Inflammatory macrophage treated with lipopolysaccharide for 1 hour (primary cell): ENCODE measurements at places on chromosomes 7 and 10.
A peak's percentile ranks its signal among the peaks of the same experiment; 100 is the strongest.

GRCh38 chr7:117283371-117283770, 39.5 kb downstream of the WNT2 start:
- no peak for DNase-seq

- no peak for DNase-seq
These were observed 198.0 kb downstream of the CAMK1D start for GRCh38 chr10:12547301-12547771.

DNA sequence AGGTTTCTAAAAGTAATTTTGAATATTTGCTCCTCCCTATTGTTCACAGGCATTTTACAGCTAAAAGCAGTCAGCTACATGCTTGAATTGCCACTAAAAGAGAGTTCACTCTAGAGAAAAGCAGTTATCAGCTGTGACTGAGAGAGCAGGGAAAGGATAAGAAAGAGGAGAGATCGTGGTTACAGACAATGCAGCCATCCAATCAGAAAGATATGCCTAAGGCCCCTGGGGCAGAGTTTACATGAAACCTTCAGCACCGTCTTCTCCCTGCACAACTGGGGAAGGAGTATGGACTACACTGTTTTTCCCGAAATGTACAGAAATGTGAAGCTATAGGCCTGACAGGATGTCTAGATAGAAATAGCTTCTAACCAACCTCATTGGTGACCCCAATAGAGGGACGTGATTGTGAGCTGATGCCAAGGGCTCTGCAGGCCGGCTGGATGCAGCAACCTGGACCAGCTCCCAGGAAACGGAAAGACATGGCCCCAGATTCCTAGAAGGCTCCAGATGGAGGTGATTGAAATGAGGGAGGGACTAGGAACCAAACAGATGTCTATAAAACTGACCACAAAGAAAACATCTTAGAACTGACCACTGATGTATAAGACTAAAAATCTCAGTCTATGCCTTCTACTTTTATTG, 3.2 kb upstream of the VSTM4 start:
- no peak for DNase-seq

DNA sequence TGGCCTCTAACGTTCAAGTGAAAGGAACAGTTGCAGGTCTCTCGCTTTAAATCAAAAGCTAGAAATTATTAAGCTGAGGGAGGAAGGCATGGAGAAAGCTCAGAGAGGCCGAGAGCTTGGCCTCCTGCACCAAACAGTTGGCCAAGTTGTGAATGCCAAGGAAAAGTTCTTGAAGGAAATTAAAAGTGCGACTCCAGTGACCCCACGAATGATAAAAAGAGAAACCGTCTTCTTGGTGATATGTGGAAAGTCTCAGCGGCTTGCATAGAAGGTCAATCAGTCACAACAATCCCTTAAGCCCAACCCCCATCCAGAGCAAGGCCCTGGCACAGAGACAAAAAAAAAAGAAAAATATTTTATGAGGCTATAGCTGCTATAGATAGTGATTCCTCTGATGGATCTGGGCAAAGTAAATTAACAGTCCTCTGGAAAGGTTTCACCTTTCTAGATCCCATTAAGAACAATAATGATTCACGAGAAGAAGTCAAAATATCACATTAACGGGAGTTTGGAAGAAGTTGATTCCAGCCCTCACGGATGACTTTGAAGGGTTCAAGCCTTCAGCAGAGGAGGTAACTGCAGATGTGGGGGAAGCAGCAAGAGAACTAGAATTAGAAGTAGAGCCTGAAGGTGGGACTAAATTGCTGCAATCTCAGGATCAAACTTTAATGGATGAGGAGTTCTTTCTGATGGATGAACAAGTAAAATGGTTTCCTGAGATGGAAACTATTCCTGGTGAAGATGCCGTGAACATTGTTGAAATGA, 42.5 kb upstream of the INPP5A start:
- DNase-seq = no peak

DNA sequence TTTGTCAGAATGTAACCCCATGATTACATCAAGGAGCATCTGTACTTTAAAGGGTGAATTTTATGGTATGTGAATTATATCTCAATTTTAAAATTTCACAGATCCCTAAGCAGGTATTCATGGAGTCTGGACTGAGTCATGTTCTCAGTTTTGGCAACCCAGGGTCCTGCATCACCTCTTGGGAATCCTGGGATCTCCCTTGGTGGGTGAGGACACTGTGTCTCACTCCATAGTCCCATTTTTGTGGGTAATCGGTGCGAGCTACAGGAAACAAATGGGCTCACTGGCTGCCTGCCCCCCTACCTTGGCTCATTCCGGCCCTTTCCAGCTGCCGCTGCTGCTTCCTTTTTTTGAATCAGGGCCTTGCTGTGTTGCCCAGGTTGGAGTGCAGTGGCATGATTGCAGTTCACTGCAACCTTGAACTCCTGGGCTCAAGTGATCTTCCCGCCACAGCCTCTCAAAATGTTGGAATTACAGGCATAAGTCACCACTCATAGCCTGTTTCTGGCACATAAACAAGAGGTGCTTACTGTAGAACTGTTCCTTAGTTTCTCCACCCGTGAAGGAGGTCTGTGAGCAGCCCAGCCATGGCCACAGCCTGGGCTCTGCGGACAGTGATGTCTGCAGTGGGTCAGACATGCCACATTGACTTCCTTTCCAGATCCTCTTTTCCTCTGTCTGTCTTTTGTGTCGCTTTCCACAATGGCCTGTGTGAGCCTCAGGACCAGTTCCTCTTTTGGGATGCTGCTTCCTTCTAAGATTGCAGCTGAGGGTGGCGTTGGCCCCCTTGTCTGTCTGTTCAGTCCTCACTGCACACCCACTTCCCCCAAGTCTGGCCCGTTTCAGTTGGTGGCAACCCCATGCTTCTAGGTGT, 14.5 kb downstream of the PALD1 start:
- peak; percentile 68 for DNase-seq

- no peak for DNase-seq
These were observed 751.9 kb upstream of the POT1 start for GRCh38 chr7:125681508-125681907.

DNA sequence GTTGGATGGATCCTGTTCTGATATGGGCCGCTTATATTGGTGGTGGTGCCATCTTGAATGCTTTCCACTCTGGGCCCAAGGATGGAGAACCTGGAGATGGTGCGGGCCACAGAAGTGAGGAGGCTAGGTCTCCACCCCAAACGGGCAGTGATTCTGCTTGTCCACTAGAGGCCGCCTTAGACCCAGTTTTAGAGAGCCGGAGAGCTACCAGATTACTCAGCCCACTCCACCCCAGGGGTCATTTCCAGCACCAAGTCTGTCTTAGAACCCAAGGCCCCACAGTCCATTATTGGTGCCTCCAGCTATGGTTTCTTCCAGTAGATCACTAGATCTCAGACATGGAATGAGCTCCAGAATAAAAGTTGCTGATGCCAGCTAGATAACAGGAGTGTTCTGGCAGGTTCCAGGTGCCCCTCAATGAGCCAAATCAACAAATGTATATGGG, 11.8 kb upstream of the CAMK2G start:
- peak; percentile 71 for DNase-seq

DNA sequence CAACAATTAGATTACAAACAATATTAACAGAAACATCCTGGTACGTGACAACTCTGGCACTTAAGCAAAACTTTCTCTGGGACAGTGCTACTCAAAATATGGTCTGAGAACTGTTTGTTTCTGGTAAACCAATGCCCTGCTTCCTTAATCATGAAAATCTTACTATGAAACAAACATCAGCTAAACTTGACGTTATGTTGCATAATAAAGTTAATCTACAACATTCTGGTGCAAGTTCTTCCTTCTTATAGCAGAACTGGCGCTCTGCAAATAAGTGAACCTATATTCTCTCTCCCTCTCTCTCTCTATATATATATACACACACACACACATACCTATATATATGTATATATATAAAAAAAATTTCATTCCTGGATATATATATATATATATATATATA, 7.8 kb downstream of the C7orf33 start:
- DNase-seq = peak; percentile 38

DNA sequence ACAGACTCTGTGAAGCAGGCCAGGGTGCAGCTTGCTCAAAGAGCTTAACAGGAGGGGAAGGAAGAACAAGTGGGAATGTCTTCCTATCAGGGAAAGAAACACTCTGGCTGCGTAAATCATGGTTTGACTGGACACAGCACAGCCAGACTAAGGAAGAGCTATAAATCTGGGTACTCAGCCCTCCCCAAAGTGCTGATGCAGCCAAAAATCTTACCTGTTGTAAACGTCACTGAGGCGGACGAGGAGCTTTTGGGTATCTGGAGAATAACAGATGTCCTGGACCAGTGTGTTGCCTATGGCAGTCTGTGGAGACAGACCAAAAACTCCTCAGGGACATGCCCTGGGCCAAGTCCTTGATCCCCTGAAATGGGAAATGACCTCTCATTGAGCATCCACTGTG, 43.1 kb upstream of the HNRNPH3 start:
- no peak for DNase-seq

GRCh38 chr10:76210211-76210610, 778.8 kb downstream of the LRMDA start:
- DNase-seq = no peak

- DNase-seq = no peak
These were observed 125.1 kb downstream of the CELF2 start for GRCh38 chr10:11142777-11143176.

DNA sequence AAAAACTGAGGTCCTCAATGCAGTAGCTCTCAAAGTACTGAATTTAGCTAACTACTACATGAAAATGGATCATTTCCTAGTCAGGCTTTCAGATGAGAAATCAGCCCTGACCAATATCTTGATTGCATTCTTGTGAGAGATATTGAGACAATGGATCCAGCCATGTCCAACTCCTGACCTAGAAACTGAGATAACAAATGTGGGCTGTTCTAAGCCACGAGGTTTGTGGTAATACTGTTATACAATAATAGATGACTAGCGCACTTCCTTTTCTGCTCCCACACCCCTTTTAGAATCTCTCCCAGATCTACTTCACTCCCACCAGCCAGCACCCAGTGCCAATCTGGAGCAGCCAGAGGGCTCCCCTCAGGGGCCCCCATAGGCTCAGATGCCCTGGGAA, 209.3 kb upstream of the KMT2E start:
- DNase-seq = no peak

DNA sequence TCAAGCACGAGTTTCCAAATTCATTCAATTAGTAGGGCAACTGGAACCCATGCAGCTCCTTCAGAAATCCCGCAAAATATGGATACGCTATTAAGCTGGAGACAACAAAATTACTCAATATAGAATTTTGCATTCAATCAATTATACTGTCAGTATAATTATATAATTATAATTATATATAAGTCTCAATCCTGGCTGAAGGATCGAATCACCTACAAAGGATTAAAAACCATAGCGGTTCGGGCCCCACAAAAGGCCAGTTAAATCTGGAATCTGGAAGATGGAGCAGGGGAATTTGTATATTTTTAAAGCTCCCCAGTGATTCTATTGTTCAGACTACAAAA, 55.7 kb downstream of the FHIP2A start:
- no peak for DNase-seq

DNA sequence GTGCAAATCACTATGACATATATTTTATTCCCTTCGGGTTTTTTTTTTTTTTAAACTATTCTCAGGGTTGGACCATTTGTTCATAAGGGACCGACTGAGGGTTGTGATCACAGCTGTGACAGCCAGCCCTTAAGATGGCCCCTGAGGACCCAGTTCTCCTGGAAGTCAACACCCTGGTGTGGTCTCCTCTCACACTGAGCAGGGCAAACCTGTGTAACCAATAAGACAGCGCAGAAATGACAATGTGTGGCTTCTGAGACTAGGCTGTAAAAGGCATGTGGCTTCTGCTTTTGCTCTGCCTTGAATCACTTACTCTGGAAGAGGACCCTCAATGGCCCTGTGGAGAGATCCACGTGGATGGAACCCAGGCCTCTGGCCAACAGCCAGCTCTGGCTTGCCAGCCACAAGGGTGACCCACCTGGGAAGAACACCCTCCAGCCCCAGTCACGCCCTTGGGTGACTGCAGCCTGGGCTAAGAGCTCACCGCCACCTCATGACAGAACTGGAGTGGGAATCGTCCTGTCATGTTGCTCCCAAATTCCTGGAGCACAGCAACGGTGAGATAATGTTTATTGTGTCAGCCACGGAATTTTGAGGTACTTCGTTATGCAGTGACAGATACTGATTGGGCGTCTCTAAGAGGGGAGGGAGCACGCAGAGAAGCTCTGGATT, 127.1 kb downstream of the CLEC2L start:
- DNase-seq = no peak

GRCh38 chr10:93573051-93573909, 6.8 kb downstream of the FFAR4 start:
- peak; percentile 71 for DNase-seq

DNA sequence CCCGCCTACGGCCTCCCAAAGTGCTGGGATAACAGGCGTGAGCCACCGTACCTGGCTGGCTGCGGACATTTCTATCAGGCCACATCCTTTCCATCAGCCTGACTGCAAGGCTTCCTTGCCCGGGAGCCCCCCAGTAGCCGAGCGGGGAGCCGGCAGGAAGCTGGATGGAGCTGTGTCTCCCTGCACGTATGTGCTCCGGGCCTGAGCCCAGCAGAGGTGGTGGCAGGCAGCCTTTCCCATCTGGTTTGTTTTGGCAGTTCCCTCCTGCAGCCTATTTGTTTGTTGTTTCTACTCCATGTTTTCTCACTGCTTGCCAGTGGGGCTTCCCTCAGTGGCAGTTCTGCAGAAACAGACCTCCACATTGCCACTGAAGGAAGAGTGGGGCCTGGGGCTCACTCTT, 5.4 kb downstream of the POP7 start:
- DNase-seq = no peak

- no peak for DNase-seq
These were observed 1.5 kb downstream of the MKLN1 start for GRCh38 chr7:131329176-131329570.

DNA sequence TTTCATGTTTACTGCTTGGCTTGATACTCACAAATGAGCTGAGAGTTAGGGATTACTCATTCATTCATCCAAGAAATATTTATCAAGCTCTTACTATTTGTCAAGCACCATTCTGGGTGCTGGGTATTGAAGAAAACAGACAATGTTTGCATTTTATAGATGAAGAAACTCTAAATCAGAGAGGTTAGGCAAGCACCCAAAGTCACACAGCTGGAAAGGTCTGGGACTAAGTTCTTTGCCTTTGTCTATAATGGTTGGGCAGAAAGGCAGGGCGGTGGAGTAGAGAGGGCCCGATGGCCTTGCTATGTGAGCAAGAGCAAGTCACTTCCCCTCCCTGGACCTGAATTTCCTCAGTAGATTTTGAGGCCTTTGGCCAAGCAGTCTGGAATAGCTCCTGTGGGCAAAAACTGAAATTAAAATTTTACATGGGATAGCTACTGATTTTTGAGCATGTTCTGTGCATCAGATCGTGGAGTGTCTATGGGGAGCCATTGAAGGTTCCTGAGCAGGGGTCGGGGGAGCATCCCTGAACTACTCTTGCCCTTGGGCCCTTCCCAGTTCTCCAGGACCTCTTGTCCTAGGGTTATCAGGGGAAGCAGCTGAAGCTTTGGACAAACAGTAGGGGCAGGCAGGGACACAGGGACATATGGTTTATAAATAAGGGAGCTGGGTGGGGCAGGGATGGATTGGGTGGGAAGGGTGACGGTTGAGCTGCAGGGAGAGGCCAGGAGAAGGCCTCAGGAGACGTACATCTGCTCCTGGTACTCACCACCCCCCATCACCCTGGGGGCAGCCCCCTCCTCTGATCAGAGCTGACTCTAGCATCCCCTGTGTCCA, 23.3 kb downstream of the AQP1 start:
- no peak for DNase-seq
